Activated naive CD4-positive, alpha-beta T cell treated with anti-CD3 and anti-CD28 coated beads, Interleukin-2, amount 50 U/mL, for 72 hours (primary cell): ENCODE measurements at places on chromosomes 16 and 17. TPM values are rescaled to one million over a fixed set of nuclear protein-coding genes. Genes with fewer than 3 reads are reported as not detected.

- DNase-seq = no peak
Measured at GRCh38 chr16:77328768-77329167, 106.1 kb downstream of the ADAMTS18 start.

DNA sequence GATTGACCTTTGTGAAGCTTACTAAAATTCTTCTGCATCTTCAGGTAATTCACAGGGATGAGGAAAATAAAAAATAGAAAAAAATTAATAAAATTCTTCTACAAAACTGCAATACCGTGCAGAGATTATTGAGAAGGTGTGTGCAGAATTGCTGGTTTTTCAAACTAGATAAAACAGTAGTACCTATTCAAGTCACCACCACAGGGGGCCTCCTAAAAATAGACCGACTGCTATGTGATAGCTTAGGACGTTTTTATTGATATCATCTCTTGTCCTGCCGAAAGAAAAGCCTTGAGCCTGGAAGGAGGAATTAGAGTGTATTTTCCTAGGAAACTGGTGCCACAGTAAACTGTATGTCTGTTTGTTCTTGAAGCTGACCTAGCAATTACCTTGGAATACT, 325.9 kb downstream of the ZFHX3 start:
- DNase-seq = no peak

DNA sequence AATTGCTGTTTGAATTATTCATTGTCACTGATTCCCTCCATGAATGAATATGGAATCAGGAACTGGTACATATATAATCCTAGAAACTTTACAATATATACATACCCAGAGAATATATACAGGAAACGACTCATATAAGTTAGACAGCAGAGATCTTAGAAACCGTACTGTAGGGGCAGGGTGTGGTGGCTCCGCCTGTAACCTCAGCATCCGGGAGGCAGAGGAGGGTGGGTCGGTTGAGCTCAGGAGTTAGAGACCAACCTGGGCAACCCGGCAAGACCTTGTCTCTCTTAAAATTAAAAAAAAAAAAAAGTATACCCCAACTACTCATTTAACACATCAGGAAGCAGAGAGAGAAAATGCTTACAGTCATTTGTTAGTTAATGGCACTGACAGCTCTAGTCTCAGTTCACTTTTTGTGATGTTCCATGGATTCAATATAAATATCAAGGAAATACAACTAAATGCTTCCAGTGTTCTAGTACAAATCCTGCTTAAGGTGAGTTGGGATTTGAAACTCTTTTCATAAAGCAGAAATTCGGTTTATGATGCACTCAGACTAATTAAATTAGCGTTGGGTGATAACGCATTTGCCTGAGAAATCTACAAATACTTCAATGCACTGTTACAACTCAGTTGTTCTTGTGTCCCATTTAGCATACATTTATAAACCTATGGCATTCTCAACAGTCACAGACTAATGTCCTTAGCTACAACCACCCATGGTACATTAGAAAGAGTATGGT, 5.6 kb downstream of the GLG1 start:
- no peak for DNase-seq

DNA sequence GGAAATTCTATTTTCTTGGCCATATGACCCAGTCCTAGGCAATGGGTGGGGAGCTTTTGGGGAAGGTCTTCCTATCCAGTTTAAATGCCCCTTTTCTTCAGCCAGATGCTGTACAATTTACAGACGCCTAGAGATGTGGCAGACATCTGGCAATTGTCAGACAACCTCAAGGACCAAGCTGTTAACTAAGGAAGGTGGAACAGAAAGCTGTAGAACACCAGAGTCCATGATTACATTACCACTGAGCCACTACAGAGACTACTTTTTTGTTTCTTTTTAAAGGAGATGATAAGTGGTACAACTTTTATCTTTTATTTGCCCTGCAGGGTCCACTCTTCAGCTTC, 21.1 kb upstream of the CORO6 start:
- no peak for DNase-seq

GRCh38 chr17:44932787-44933097, 14.8 kb downstream of the KIF18B start:
- no peak for DNase-seq

DNA sequence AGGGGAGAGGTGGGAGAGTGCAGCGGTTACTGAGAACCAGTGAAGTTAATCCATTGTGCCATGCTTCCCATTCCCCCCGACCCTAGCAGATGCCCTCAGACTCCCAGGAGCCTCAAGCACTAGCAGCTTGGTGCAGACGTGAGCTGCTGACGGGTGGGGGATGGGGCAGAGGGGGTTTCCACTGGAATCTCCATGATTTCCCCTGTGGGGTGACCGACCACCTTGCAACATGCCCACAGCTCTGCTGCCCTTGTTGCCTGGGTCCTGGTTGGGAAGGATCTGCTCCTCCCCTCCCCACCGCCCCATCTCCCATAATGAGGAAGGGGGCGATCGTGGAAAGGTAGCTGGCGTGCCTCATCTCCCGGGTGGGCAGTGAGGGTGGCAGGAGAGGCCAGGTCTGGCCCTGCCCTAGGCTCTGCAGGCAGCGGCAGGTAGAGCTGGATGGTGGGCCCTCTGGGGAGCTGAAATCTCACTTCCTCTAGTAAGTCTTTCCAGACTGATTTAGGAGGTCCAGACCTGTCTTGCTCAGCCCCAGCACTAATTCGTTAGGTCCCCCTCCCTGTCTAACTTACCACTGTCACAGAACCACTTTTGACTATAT, 9.6 kb downstream of the FLOT2 start:
- no peak for DNase-seq

DNA sequence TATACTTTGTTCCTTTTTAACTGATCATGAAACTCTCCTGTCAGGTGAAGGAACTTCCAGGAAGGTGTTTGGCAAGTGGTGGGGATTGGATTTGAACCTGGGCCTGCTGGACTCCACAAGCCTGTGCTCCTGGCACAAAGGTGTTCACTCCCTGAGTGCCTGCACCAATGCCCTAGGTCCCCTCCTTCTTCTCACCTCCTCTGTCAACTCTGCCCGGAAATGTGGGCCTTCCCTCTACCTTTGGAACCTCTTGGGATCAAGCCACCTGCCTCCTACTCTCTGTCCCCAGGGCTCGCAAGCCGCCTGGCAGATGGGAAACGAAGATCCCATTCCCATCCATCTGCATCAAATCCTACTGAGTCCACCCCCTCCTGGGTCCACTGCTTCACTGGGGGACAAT, 40.0 kb downstream of the RTN4RL1 start:
- no peak for DNase-seq

DNA sequence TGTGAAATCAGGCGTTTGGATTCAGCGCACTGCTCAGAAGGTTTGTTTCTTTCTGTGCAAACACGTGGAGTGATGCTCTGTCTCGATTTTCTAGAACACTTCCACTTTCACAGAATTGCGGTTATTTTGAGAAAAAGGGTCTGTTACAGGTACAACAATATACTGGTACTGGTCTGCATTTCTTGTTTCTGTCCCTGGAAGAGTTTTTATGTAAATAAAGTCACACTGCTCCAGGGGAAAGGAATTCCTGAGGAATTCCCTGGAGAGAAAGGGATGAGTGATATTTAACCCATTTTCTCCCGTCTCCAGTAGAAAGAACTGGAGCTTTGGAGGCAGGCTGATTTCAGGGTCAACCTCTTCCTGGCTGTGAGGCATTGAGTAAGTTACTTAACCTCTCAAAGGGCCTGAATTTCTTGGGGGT, 16.2 kb upstream of the RMI2 start:
- no peak for DNase-seq

DNA sequence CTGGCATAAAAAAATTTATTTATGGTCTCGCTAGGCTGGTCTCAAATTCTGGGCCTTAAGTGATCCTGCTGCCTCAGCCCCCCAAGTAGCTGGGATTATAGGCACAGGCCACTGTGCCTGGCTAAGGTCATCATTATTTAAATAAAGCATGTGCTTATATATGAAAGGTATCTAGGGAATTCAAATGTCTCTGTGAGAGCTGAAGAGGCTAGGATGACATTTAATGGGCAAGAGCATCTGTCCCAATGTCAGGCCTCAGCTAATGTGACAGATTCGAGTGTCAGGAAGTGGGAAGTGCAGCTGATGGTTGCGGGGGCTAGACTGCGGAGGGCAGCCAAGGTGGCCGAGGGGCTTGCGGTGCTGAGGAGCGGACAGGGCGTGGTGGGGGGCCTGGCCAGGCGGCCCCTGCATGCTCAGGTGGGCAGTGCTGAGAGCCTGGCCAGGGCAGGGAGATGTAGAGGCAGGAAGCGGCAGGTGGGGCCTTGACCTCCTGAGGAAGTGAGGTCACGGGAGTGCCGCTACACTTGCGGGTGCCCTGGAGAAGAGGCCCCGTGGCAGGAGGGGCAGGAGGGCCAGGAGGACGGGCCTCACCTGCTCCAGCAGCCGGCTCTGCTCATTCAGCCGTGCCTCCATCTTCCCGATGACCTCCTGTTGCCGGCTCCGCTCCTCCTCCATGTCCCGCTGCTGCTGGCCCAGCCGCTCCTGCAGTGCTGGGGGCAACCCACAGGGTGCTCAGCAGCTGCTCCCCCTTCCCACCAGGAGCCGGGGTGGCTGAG, 12.6 kb upstream of the MRPL38 start:
- no peak for DNase-seq

DNA sequence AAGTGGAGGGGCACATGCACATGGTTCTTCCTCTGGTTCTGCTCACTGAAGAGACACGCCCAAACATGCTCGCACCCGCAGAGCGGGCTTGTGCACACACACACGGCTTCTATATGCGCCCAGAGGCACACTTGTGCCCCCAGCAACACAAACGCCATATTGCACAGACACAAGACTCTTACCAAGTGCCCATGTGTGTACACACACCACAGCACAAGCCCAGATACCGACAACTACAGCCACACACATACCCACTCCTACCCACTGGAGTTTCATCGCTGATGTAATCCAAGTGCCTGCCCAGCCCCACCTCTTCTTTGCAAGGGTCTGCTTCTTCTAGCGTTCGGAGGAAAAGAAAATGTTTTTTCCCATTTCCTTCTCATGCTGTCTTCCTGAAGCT, 6.5 kb upstream of the PRR29 start:
- DNase-seq = no peak

GRCh38 chr17:55988861-55989260, 164.4 kb upstream of the ANKFN1 start:
- no peak for DNase-seq

DNA sequence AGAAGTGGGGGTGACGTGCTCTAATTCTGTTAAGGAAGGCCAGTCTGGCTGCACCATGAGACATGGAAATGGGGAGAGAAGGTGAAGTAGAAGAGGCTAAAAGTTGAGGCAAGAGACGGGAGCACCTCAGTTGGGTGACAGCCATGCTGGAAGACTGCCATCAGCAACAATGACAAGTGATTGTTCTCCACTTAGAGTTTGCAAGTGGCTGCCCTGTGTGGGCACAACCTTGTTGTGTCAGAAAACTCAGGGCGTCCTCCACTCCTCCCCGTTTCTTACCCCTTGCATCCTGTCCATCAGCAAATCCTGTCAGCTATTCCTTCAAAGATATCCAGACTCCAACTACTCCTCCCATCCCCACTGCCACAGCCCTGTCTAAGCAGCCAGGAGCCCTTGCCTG, 17.6 kb downstream of the CES1 start:
- no peak for DNase-seq

Gene ZPBP2
- total RNA-seq = not detected

Gene APOBR
- 2.9 TPM for total RNA-seq
